CD4-positive, alpha-beta memory T cell (primary cell): ENCODE measurements at places on chromosomes 7 and 10.
A peak's percentile ranks its signal among the peaks of the same experiment; 100 is the strongest.

DNA sequence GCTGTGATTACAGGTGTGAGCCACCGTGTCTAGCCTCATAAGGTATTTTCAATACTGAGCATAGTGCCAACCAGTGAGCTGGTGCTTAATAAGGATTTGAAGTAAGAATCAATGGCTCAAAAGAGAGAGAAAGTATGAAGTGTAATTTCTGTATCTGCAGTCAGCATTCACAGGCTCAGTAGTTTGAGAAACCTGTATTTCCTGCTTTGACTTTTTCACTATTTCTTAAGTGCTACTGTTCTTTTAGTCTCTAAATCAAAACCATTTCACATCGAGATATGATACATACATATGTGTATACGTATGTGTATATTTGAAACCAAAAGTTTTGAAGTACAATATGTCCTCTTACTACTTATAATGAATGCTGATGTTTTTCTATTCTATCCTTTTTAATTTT, 189.9 kb downstream of the PPP1R9A start:
- no peaks in the 10 kb centered on the region for H3K27me3 ChIP-seq
- no peaks in the 10 kb centered on the region for H3K4me1 ChIP-seq
- no peak overlapping the region for H3K4me3 ChIP-seq
- no peak for DNase-seq

GRCh38 chr7:76267894-76268183, 34.6 kb upstream of the HSPB1 start:
- no peak overlapping the region for H3K4me3 ChIP-seq
- no peaks in the 10 kb centered on the region for H3K36me3 ChIP-seq
- no peak for DNase-seq
- no peak overlapping the region for H3K27ac ChIP-seq

DNA sequence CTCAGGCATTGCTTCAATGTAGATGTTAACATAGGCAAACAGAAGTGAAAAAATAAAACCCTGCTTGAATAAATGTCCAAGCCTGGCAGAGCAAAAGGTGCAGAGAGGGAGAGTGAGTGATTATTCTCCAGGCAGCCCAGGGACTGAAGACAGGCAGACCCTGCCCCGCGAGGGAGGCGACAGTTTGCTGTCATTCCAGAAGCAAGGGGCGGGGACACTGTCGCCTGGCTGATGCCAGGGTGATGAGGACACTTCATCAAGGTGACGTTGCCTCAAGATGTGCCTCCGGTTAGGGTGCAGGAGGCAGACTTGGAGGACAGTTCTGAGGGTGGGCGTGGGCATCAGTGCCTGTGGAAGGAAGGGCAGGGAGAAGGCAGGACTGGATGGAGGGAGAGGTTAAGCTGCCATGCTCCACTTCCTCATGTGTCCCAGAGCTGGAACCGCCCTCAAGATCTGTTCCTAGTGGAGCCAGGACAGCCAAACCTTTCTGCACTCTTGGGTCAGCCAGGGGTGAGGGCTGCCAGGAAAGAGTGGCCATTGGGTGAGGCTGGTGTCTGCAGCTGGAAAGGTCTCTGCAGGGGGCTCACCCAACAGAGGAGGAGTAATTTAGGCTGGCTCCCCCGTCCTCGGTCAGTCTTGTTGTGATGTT, 560.5 kb upstream of the MKI67 start:
- H3K4me1 ChIP-seq: no peaks in the 10 kb centered on the region
- H3K36me3 ChIP-seq: no peaks in the 10 kb centered on the region
- no peak overlapping the region for H3K27ac ChIP-seq
- DNase-seq: no peak

DNA sequence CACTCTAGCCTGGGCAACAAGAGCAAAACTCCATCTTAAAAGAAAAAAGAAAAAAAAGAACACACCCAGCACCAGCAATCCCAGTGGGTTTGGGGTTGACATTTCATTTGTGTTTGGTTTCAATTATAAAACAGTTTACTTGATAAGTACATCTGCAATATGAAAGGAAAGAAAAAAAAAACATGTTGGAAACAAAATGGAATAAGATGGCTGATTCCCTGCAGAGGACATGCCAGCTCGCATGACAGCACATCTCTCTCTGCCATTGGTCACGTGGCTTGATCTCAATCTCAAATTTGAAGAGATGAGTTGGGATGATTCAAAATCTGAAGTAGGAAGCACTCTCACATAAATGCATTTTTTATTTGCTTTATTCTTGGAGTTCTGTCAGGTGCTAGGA, 28.0 kb downstream of the MYOF start:
- no peak overlapping the region for H3K4me3 ChIP-seq
- no peaks in the 10 kb centered on the region for H3K36me3 ChIP-seq
- no peak for DNase-seq
- H3K27ac ChIP-seq: no peak overlapping the region

- DNase-seq: no peak
- H3K27me3 ChIP-seq: no peaks in the 10 kb centered on the region
- H3K4me3 ChIP-seq: peak overlapping the region; percentile 82
- no peaks in the 10 kb centered on the region for H3K36me3 ChIP-seq
These were observed 1.7 kb downstream of the TES start for GRCh38 chr7:116211913-116212596.
